Epithelial cell of esophagus (primary cell): ENCODE measurements at places on chromosomes 12 and 14.

DNA sequence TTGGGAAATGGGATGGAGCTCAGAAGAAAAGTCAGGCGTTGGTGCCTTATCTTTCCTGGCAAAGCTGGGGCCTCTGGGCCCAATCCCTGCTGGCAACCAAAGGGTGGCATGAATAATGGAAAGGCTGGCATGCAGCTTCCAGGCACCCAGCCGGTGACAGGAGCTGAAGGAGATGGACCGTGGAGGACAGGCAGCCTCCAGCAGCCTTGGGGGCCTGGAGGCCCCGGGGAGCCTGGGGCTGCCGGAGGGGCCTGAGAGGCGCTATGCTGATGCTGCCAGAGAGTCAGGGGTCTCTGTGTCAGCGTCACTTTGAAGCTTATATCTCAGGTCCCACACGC is 38.2 kb upstream of the EML1 start:
- DNase-seq = no peak

DNA sequence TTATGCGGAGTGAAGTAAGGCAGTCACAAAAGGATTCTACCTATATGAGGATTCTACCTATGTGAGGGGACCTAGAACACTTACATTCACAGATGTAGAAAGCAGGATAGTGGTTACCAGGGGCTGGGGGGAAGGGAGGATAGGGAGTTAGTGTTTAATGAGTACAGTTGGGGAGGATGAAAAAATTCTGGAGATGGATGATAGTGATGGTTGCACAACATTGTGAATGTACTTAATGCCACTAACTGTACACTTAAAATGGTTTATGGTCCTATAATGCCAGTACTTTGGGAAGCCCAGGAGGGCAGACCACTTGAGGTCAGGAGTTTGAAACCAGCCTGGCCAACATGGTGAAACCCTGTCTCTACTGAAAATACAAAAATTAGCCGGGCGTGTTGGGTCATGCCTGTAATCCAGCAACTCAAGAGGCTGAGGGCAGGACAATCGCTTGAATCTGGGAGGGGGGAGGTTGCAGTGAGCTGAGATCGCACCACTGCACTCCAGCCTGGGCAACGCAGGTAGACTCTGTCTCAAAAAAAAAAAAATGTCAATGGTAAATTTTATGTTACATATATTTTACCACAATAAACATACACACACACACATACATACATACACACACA is 25.4 kb downstream of the SVOP start:
- peak; percentile 8 for DNase-seq

- peak; percentile 25 for DNase-seq
Observed at GRCh38 chr14:96349286-96350075, 13.7 kb downstream of the ATG2B start.

DNA sequence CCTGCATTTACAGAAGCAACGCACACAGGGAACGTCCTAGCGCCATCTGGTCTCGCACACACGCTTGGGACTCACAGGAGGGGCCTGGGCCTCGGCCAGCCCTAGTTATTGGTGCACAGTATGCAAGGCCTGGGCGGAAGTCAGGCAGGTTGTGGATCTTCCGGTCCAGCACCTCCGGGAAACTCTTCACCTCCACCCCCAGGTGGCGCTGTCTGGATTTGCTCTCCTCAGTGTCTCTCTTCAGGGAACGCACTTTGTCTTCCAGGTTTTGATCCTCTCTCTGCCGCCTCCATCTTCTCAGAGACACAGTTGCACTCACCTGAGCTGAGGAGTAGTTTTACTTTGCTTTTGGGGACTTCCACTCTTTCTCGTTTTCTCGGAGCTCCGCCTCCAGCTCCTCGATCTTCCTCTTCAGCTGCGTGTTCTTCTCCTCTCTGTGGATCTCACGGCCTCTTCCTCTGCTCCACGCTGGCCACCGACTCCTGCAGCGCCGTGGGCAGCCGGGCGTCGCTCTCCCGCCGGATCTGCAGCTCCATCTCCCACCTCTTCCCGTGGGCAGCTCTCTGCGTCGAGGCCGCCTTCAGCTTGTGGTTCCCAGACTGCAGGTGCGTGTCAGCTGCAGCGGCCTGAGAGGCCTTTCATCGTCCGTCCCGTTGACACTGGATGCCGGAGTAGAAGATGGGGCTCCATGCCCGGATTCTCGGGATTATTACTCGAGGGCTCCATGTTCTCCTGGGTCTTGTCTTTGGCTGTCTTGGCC is 933.8 kb downstream of the TMEM121 start:
- no peak for DNase-seq

DNA sequence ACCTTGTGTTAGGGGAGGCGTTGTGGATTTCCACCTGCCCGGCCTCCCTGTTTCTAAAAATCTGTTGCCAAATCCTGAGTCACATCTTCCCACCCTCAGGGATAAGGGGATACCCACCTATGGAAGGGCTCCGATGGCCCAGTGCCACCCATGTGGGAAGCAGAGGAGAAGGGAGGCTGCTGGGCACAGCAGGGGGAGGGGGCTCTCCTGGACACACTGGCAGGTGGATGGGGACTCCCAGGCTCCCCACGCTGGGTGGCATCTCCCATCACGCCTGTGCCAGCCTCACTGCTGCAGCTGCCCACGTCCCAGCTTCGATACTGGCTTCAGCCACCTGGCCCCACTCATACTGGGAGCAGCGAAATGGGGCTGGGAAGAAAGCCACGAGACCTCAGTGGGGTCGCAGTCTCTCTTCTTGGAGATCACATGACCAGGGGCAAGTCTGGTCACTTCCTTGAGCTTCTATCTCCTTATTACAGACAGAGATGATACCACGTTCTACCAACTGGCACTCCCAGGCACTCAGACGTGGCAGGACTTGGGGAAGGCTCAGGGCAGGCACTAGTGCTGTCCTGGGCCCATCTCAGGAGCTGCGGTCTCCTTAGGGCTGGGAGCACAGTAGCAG is 72.2 kb downstream of the PITPNM2 start:
- DNase-seq = no peak

- DNase-seq = peak; percentile 67
Observed at GRCh38 chr14:101475456-101476257, 85.6 kb upstream of the DIO3 start.
